ENCODE measurements at places on chromosomes 5 and 9.

DNA sequence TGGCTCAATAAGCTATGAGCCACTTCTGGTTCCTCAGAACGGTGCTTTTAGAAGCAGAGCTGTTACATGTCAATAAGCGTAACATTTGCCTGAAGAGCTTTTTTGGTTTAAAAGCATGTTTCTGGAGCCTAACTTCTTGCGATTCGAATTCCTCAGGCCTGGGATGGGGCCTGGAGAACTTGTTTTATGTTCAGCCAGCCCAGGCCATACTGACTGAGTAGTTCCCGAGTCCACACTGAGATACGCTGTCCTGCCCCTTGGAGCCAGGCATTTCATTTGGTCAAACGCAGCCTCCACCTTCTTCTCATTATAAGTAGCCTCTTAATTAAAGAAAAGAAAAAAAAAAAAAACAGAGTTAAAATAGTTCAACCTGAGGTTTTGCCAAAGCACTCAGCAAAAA lies 260.6 kb upstream of the ANKRD55 start:
- no peak for DNase-seq

DNA sequence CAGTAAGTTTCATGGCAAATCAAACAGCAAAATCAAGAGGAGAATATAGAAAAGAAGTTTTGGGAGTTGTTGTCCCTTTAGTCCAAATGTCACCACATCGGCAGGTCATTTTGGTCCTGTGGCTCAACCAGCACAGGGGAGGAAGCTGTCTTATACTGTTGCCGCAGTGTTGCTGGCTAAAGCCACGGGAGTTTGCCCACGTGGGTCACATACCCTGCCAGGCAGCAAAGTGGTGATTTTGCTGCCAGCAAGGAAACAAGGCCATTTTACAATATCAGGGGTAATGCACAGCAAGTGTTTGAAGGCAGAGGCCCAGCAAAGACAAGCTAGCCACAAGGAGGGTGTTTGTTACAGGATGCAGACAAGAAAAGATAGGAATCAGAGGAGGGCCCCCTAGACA lies 14.5 kb downstream of the GABRA6 start:
- DNase-seq = no peak

DNA sequence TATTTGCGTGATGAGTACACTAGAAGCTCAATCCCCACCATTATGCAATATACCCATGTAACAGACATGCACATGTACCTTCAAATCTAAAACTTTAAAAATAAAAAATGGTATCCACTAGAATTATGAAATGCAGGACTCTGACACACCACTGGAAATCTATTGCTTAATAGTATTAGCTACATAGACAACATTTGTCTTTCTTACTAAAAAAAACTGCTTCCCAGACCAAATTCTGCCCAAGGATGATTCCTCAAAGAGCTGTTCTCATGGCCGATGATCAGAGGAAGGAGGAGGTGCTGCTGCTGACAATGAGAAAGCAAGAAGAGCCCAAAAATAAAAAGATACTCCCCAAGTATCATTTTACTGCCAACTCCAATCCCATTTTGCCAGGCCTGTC lies 67.2 kb downstream of the TTC39B start:
- DNase-seq = no peak

GRCh38 chr9:28445211-28445610 lies 871.9 kb upstream of the C9orf72 start:
- DNase-seq = no peak
